Gastroesophageal sphincter (tissue), 4 donors: ENCODE measurements at places on chromosomes 12 and 14. TPM values are rescaled to one million over a fixed set of nuclear protein-coding genes. Genes with fewer than 3 reads are reported as not detected.

GRCh38 chr12:19744705-19745218 lies 305.5 kb downstream of the AEBP2 start:
- ATAC-seq = peak; percentile 73

DNA sequence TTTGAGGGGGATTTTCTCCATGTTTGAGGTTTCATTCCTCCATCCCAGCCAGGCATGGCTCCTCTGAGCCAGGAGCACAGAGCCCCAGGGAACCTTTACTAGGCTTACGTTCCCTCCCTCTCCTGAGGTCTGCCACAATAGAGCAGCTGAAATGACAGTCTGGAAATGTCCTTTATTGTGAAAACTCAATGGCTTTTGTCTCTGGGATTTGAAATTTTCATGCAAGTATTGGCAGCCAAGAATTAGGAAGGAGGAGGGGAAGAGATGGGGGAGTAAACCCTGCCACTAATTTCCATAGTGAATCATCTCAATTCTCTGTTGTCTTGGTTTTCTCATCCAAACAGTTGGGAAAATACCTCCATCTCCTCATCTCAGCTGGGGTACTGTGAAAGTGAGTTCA lies 2.6 kb upstream of the PLEKHG3 start:
- no peak for ATAC-seq

DNA sequence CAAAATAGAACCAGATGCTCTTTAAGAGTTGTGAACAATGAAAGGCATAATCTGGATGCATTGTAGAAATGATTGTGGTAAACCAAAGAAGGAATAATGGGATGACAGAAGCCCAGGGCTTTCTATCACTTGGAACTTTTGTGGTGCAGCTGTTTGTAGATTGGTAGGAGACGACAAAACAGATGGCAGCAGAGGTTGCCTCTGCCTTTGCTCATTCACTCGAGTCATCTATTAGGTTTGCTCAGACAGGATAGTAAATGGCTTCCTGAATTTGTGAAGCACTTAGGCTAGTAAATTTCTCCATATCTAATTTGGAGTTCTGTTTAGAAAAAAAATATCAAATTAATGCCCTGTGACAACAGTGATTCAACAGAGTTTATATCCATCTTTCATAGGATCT lies 78.4 kb downstream of the FGD4 start:
- ATAC-seq = no peak

- peak; percentile 66 for ATAC-seq
Observed at GRCh38 chr12:108854451-108855283, 2.7 kb downstream of the SSH1 start.

DNA sequence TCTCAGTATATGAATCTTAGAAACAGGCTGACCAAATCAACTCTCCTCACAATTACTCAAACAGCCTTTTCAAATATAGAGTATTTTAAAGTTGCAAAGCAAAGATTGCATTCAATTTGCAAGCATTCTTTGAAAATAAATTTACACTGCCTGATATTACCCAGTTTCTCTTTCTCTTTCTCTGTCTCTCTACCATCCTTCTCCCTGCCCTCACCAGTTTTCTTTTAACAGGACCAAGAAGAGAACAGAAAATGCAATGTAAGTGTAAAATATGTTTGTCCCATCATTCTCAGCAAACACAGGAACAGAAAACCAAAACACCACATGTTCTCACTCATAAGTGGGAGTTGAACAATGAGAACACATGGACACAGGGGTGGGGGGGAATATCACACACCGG lies 520.3 kb upstream of the USP15 start:
- ATAC-seq = no peak

GRCh38 chr14:99286761-99287160 lies 14.8 kb upstream of the BCL11B start:
- ATAC-seq = no peak

- ATAC-seq = no peak
Observed at GRCh38 chr12:21502164-21502496, 541 bp downstream of the GOLT1B start.

DNA sequence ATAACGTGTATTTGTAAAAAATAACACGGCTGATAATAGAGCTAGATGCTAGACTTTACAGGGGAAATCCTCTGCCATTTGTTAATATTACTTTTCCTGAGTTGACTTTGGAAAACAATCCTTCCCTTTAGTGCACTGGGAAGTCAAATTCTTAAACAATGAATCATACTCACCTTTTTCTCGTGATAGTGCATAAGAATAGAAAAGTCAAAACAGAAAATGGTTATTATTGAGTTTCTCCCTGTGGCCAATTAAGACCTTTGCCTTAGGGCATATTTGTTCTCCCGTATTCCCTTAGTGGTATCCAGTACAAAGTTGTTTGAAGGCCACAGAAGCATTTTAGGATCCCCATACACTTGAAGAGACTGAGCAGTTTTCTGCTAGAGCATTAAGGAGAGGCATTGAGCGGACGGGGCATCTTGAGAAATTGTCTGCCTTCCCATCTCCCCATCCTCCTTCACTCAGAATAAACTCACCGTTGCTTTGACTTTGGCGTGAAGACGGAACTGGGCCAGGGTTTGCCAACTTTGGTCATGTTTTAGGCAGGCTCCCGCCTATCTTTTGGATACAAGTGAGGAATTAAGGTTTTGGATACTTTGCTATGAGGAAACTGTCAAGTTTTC lies 171.3 kb downstream of the TMTC2 start:
- no peak for ATAC-seq

GRCh38 chr14:101248840-101249675 lies 312.2 kb upstream of the DIO3 start:
- ATAC-seq = no peak

GRCh38 chr14:104467641-104468040 lies 111.9 kb upstream of the C14orf180 start:
- ATAC-seq = no peak

DNA sequence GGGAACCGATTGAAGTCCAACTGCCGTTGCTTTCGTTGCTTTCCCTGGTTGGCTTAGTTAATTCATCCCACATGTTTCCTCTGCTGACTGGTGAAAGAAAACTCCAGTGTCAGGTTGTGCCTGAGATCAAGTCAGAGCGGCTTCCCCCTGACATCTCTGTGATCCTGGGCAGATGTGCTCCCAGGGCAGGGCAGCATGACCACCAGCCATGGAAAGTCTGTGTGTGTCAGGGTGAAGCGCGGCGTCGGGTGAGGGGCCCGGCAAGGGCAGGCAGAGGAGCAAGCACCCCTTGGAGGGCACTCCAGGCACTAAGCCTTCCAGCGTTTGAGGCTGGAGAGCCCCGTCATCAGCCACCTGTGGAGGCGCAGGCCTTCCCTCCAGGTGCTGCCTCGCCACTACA lies 54.5 kb upstream of the IGF1 start:
- ATAC-seq = no peak

DNA sequence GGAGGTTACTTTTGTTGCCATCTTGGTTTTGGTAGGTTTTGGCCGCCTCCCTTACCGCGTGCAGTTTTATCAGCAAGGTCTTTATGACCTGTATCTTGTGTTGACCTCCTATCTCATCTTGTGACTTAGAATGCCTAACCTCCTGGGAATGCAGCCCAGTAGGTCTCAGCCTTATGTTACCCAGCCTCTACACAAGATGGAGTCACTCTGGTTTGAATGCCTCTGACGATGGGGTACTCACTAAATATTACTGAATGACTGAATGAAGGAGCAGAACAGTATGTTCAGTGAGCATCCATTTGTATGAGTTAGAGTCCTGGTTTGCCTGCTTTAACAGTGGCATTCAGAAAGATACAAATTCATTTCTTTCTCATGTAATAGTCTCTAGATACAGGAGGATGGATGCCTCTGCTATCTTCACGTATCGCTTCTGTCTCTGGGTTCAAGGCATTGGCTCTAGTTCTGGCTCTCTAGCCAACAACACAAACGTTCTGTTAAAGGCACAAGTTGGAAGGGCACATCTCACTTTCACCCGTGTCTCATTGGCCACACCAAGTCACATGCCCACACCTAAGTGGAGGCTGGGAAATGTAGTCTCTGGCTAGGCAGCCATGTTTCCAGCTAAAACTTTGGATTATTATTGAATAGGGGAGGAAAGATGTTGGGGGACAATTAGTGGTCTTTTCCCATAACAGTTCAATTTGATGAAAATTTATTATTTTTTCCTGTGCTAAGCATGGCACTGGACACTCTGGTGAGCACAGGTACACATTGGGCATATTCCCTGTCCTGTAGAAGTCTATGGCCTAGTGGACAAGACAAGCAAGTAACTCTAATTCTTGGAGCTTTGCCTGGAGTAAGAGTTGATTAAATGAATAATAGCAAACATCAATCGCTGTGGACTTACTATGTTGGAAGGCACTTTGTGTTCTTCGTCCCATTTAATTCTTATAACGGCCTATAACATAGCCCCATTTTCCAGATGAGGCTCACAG lies 75.2 kb upstream of the RPH3A start:
- ATAC-seq = no peak

DNA sequence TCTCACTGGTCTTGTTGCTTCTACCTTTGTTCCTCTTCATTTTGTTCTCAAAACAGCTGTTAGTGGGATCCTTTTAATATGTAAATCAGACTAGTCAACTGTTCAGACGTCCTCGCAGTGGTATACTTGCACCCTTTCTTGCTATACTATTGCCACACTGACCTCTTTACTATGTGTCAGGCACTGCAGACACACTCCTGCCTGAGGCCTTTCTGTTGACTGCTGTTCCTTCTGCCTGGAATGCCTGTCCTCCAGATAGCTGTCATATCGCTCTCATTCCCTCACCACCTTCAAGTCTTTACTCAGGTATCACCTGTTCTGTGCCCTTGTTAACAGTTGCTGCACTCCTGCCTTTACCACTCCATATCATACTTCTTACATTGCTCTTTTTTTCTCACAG lies 90.0 kb upstream of the TMEM263 start:
- ATAC-seq = no peak

- no peak for ATAC-seq
Observed at GRCh38 chr14:24058951-24059475, 7.2 kb downstream of the CARMIL3 start.

DNA sequence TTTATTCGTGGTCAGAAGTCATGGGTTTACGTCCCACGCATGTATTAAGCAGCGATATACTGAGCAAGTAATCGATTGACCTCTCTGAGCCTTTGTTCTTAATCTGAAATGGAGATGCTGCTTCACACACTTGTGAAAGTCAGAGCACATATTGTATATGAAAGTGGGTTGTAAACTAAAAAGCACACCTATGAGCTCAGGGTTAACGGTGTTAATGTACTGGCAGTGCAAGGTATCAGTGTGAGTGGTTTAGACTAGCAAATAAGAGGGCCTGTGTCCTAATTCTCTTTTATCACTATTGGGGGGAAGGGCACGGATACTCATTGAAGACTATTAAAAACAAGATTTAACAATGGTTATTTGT lies 676 bp downstream of the MRPL42 start:
- ATAC-seq = no peak

GRCh38 chr12:109950625-109951024 lies 45.5 kb downstream of the GIT2 start:
- ATAC-seq = no peak

The IQSEC3 gene
- 0.47 TPM for total RNA-seq

The KIF26A gene
- 3.1 TPM for total RNA-seq

The CLEC2A gene
- not detected for total RNA-seq

The TMEM132C gene
- total RNA-seq = 5.5 TPM

The PTGR2 gene
- total RNA-seq = 3.3 TPM

The MYF6 gene
- not detected for total RNA-seq

The ZC2HC1C gene
- total RNA-seq = 5.1 TPM

The RTL1 gene
- 0.31 TPM for total RNA-seq
